Activated CD4-positive, alpha-beta memory T cell treated with anti-CD3 and anti-CD28 coated beads for 36 hours (primary cell): ENCODE measurements at places on chromosomes 1 and 21. TPM values are rescaled to one million over a fixed set of nuclear protein-coding genes. Genes with fewer than 3 reads are reported as not detected.

GRCh38 chr1:208944981-208945451 lies 638.5 kb upstream of the CAMK1G start:
- no peak for DNase-seq
- H3K36me3 ChIP-seq: no peaks in the 10 kb centered on the region
- no peak overlapping the region for H3K27ac ChIP-seq
- H3K4me3 ChIP-seq: no peak overlapping the region
- peaks cover 4% of the 10 kb centered on the region for H3K27me3 ChIP-seq

- no peak overlapping the region for H3K27ac ChIP-seq
- H3K27me3 ChIP-seq: no peaks in the 10 kb centered on the region
Measured at GRCh38 chr1:86649618-86650017, 54.8 kb upstream of the SH3GLB1 start.

DNA sequence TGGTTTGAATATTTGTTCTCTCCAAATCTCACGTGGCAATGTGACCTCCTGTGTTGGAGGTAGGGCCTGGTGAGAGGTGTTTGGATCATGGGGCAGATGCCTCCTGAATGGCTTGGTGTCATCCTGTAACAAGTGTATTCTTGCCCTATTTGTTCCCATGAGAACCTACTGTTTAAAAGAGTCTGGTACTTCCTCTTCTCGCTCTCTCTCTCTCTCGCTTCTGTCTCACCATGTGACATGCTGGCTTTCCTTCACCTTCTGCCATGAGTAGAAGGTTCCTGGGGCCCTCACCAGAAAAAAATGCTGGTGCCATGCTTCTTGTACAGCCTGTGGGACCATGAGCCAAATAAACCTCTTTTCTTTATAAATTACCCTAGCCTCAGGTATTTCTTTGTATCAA lies 8.4 kb upstream of the PAXBP1 start:
- H3K4me1 ChIP-seq: peaks cover 7% of the 10 kb centered on the region
- no peaks in the 10 kb centered on the region for H3K36me3 ChIP-seq
- H3K4me3 ChIP-seq: no peak overlapping the region
- no peaks in the 10 kb centered on the region for H3K27me3 ChIP-seq

DNA sequence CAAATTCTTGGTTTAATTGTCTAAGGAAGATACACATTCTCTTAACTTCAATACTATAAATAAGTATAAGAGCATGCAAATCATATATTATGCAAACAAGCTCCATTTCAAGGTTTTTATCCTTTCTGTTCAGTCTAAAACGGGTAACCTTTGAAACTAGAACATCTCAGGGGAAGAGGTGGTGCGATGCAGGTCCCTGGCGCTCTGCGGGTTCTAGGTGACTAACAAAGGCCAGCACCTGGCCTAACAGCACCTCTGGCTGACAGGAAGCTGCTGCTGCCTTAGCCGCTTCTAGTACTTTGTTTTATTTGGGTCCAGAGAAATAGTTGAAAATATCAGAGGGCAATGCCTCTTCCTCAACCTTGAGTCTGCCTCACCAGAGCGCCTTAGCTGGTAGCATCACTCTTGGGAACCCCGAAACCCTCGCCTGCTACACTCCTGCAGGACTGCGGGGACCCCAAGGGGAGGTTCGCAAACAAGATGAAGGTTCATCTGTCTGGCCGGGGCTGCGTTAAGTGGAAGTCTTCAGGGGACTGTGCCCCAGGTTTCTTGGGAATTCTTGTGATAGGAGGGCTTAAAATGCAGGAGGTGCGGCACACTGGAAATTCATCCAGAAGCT lies 45.5 kb downstream of the PRDM15 start:
- no peak for DNase-seq
- H3K4me1 ChIP-seq: no peaks in the 10 kb centered on the region
- H3K36me3 ChIP-seq: peaks cover 25% of the 10 kb centered on the region
- no peaks in the 10 kb centered on the region for H3K27me3 ChIP-seq
- H3K27ac ChIP-seq: no peak overlapping the region

DNA sequence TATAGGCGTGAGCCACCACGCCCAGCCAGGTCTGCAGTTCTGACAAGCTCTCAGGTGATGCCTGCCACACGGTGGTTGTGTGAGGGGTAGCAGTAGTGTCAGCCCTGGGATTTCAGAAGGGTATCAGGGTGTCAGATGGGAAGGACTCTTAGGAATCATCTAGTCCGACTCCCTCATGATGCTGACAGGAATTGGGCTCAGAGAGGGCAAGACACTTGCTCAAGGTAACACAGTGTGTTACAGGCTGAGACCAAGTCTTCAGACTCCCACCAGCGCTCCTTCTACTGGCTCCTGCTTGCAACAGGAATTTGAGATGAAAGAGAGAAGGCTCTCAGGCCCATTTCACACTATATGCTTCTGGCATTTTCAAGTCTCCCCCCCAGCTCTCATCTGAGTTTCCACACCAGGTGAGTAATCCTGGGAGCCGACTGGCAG lies 6.9 kb downstream of the HTR1D start:
- H3K4me3 ChIP-seq: no peak overlapping the region
- peaks cover 23% of the 10 kb centered on the region for H3K27me3 ChIP-seq
- H3K4me1 ChIP-seq: no peaks in the 10 kb centered on the region
- H3K27ac ChIP-seq: no peak overlapping the region
- no peaks in the 10 kb centered on the region for H3K36me3 ChIP-seq

- no peaks in the 10 kb centered on the region for H3K4me1 ChIP-seq
- H3K27ac ChIP-seq: no peak overlapping the region
- H3K4me3 ChIP-seq: no peak overlapping the region
- DNase-seq: no peak
- peaks cover 5% of the 10 kb centered on the region for H3K27me3 ChIP-seq
- no peaks in the 10 kb centered on the region for H3K36me3 ChIP-seq
Measured at GRCh38 chr1:55700359-55701130, 485.4 kb upstream of the USP24 start.

GRCh38 chr1:175220853-175221556 lies 28.4 kb upstream of the KIAA0040 start:
- H3K27me3 ChIP-seq: no peaks in the 10 kb centered on the region
- H3K4me3 ChIP-seq: no peak overlapping the region
- peaks cover 4% of the 10 kb centered on the region for H3K4me1 ChIP-seq

GRCh38 chr1:227769936-227770494 lies 34.8 kb downstream of the SNAP47 start:
- no peak for DNase-seq
- H3K27me3 ChIP-seq: no peaks in the 10 kb centered on the region
- peaks cover 29% of the 10 kb centered on the region for H3K36me3 ChIP-seq
- H3K27ac ChIP-seq: no peak overlapping the region
- peaks cover 42% of the 10 kb centered on the region for H3K4me1 ChIP-seq
- no peak overlapping the region for H3K4me3 ChIP-seq

DNA sequence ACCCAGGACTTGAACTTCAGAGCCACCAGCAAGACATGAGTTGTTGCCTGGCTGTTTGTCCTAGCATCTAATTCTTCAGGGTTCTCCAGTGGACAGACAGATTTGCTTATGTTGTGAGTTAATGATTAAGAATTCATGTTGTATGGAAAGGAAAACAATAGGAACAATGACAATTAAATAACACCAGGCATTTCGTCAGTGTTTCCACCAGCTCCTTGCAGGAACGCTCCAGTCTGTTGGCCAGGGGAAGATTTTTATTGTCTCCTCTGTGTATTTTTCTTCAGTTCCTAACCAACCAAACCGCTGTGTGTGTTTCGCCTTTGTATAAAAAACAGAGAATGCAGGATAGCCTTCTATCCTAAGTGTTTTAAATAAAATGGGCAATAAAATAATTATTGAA lies 64.4 kb upstream of the PTGFR start:
- H3K36me3 ChIP-seq: no peaks in the 10 kb centered on the region
- no peak overlapping the region for H3K4me3 ChIP-seq
- DNase-seq: no peak
- no peaks in the 10 kb centered on the region for H3K27me3 ChIP-seq

DNA sequence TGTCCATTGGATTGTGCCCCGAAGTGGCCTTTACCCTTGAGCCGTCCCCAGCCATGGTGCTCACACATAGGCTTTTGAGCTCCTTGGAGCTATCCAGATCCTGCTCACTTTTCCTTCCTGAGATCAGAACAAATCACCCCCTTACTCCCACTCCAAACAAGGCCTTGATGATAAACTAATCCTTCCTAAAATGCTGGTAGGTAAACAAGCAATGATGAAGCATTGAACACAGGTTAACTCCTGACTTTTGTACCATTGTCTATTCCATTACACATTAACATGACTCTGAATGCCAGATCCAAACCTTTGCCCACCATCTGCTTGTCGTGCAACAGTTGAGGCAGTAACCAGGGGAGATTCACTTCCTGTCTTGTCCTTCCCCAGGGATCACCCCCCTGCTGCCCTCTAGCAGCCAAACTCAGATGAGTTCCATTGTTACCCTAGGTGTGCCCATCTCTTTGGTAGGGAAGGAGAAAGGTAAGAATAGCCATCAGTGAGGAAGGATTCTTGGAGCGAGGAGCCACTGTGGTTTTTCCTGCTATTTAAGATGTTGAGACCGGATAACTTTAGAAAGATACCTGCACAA lies 79.5 kb upstream of the DNAJC6 start:
- H3K4me3 ChIP-seq: no peak overlapping the region
- H3K36me3 ChIP-seq: peaks cover 5% of the 10 kb centered on the region
- H3K27me3 ChIP-seq: peaks cover 13% of the 10 kb centered on the region
- peaks cover 17% of the 10 kb centered on the region for H3K4me1 ChIP-seq

- no peak for DNase-seq
- peaks cover 10% of the 10 kb centered on the region for H3K36me3 ChIP-seq
- H3K4me1 ChIP-seq: peaks cover 28% of the 10 kb centered on the region
- no peaks in the 10 kb centered on the region for H3K27me3 ChIP-seq
Measured at GRCh38 chr1:233277637-233278606, 17.6 kb downstream of the PCNX2 start.

Gene XCL2
- total RNA-seq: 1.1 TPM

Gene DNALI1
- total RNA-seq: not detected

Gene EPHB2
- 0.17 TPM for total RNA-seq

Gene FMN2
- total RNA-seq: not detected
